Activated T-cell treated with anti-CD3 and anti-CD28 coated beads, Interleukin-2, amount 50 U/mL, for 1 hour (primary cell): ENCODE measurements at places on chromosomes 2 and 18.

DNA sequence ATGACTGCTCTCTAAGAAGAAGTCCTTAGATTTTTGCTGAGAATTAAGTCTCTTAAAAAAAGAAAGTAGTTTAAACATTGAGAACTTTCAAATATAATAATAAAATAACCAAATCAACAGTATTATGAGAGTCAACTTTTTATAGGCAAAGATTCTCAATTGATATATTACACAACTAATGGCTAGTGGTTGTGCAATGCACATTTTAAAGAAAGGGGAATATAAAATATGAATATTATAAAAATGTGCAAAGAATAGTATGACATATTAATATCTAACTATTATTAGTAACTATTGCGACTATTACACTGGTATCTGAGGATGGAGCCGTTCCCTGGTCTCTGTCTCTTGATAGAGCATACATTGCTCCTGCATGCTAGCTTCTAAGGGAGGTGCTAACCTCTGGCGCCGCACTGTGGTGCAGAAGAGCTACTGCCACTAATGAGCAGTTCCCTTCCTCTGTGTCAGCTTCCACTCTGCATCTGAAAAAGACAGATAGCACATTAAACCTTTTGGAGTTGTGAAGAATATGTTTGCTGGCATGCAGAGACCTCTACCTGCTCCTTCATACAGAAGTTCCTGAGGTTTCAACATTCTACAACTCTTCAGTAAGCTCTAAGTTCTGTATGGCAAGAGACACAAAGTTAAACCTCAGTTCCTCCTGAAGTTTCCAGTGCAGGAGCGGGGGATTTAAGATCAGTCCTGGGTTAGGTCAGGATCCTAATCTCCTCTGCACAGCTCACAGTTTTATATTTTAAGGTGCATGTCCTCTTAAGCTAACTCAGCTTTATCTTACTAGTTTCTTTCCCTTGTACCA, 3.5 kb upstream of the SLC9A2 start:
- DNase-seq, result peak; percentile 20

- no peak for DNase-seq
Observed at GRCh38 chr2:132977812-132978529, 308.0 kb upstream of the LYPD1 start.

DNA sequence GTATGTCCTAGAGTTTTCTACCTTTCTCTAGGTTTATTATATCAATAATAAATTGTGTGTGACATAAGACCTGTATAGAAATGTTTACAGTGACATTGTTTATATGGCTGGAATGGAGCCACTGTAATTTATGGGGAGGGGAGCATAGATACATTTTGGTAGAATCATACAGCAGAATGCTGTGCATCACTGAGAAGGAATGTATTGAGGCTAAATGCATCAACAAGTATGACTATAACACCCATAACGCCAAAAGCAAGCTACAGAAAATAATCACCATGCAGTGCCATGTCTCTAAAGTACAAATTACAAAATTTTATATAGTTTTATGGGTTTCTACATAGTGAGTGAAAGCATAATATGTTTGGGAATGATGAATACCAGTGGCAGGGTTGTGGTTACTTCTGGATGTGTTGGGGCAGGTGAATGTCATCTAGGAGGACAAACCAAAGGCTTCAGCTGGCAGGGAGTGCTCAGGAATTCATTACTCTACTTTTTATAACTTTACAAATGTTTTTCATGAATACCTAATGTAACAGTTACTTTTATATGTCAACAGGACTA, 226.0 kb upstream of the NETO1 start:
- DNase-seq, result no peak

- no peak for DNase-seq
Observed at GRCh38 chr18:73737990-73738389, 409.6 kb downstream of the FBXO15 start.

- DNase-seq, result no peak
Observed at GRCh38 chr2:151670846-151671597, 63.3 kb downstream of the NEB start.
